ENCODE measurements at places on chromosomes 5 and 9.

- no peak for DNase-seq
These were observed 4.1 kb downstream of the MRPS2 start for GRCh38 chr9:135504262-135505243.

DNA sequence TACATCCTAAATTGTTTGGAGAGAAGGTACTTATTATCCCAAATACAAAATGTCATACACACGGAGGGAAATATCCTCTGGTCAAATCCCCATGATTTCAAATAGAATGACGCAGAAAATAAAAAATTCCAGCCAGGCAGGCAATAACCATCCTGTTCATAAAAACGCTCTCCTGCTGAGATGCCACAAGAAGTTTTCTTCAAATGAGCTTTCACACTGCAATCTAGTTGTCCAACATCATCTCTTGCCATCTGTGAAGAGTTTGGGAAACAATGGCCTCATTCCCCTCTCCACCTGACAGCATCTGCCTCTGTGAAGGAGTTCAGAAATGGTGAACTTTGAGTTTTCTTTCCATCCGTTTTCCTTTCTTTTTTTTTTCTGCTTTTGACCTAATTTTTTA lies 83.3 kb upstream of the SLC30A5 start:
- DNase-seq, result no peak

- DNase-seq, result no peak
These were observed 20.5 kb downstream of the EQTN start for GRCh38 chr9:27276193-27277030.

DNA sequence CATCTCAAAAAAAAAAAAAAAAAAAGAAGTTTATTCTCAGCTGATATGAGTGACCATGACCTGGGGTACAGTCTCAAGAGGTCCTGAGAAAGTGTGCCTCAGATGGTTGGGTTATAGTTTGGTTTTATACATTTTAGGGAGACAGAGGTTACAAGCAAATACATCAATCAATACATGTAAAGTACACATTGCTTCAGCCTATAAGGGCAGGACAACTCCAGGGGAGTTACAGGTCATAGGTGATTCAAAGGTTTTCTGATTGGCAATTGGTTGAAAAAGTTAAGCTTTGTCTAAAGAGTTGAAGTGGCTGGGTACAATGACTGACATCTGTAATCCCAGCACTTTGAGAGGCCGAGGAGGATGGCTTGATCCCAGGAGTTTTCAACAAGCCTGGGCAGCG lies 2.3 kb upstream of the GMCL2 start:
- DNase-seq, result no peak

DNA sequence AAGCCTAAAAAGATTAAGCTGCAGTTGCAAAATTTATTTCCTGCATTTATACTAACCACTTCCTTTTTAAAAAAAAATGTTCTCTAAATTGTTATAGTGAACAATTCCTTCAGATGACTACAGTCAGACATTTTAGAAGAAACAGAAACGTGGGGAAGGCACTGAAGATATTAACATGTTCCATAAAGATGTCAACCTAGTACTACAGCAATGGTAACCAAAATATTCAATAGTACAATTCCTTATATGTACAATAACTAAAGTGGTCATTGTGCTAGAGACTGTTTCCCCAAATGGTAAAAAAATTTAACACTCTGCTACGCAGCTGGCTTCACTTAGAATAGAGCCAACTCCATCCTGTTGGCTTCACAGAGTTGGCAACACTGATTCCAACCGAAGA lies 97.7 kb downstream of the FNBP1 start:
- no peak for DNase-seq

GRCh38 chr5:168773226-168773625 lies 194.1 kb upstream of the PANK3 start:
- DNase-seq, result no peak

DNA sequence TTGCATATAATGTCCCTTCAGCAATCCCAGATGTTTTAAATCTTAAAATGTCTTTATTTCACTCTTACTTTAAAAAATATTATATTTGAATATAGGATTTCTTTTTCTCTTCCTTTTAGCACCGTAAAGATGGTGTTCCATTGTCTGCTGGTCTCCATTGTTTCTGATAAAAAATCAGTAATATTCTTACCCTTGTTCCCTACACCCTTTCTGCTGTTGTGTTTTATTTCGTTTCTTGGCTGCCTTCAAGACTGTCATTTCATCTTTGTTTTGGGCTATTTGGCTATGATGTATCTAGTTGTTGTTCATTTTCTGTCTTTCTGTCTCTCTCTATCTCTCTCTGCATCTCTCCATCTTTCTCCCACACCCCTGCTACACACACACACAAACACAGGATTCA lies 197.9 kb downstream of the IRX2 start:
- DNase-seq, result no peak

- no peak for DNase-seq
These were observed 299.3 kb downstream of the ENC1 start for GRCh38 chr5:74341221-74341620.

DNA sequence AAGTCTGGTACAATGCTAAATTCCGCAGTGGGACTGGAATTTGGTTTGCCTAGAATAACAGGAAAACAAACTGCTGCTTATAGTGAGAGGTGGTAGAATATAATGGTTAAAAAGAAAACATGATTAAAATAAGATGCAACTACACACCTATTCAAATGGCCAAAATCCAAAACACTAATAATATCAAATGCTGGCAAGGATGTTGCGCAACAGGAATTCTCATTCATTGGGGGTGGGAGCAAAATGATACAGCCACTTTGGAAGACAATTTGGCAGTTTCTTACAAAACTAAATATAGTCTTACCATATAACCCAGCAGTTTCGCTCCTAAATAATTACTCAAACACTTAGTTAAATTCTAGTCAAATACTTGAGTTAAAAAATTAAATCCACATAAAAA lies 50.8 kb upstream of the TPD52L3 start:
- DNase-seq, result no peak

GRCh38 chr5:39587675-39588074 lies 162.9 kb upstream of the DAB2 start:
- no peak for DNase-seq

DNA sequence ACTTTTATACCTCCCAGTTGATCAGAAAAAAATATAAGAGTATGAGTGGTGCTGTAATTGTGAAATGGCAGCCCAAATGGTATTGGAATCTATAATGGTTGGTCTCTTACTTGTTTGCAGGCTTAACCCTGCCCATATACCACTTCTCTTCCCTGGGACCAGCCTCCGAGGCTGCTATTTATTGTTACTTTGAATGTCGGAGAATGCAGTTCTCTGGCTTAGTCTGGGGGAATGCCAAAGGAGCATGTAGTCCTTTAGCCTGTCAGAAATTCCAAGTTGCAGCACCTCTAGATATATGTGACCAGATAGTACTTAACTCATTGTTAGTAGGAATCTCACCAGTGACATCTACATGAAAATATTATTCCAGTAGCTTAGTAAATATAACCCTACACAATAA lies 47.5 kb downstream of the SLC44A1 start:
- no peak for DNase-seq

DNA sequence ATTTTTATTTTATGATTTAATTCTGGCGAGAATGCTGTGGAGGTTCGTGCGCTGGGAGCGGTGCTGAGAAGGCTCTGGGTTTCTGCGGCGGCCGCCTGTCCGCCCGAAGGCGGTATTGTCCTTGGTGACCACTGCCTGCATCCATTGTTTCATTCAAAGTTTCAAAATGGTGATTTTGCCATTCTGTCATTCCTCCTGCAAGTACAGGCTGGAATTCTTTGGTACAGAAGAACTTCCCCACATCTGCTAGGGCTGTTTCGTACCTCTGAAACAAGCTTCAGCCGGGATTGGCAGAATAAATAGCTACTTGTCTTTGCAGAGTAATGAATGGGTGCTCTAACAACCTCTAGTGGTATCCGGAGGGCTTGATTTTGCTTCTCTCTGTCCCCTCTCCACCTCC lies 112.6 kb upstream of the CACNA1B start:
- no peak for DNase-seq

DNA sequence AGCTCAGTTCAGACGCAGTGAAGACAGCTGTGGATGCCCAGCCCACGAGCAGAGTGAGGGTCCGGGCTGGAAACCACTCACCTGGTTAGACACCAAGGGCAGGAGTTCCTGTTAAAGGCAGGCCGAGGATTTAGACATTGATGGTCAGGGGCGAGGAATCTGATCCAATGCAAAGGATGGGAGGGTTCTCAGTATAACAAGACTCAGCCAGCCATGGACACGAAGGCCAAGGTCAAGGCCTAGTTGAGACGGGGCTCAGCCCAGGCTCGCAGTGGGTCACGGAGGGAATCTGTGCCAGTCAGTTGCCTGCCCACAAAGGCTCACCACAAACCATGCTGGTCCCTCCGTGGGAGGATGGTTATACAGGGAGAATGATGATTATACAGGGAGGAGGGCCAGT lies 63.3 kb upstream of the FCN1 start:
- no peak for DNase-seq

DNA sequence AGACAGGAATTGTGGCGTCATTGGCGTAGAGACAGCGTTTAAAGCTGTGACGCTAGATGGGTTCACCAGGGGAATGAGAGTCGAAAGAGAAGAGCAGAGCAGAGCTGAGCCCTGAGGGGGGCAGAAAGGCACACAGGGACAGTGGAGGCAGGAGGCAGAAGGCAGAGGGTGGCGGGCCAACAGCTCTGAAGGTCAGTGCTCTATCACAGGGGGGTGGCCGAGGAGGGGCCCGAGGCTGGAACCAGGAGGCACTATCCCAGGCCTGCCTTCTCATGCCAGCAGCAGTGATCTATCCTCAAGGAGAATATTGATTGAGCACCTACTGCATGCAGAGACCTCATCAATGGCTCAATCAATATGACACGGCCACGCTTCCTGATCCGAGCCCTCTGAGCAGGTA lies 132.4 kb downstream of the KCNIP1 start:
- no peak for DNase-seq

- DNase-seq, result no peak
These were observed 66.5 kb downstream of the COL27A1 start for GRCh38 chr9:114221706-114222465.

GRCh38 chr5:170361616-170362015 lies 27.6 kb downstream of the KCNMB1 start:
- DNase-seq, result no peak

DNA sequence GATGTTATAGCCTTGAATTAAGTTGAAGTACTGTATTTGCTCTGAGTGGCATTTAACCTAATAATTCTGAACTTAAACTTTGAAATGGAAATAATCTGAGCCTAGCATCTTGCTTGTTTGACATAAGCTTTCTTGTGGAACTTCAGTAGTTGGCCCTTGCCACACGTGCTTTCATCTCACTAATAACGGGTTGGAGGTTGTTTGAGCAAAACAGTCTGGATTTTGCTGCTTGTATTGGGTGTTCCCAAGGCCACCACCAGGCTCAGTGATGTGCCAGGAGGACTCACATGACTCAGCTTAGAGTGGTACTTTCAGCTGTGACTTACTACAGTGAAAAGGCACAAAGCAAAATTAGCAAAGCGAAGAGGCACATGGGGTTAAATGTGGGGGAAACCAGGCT lies 35.7 kb downstream of the SECISBP2 start:
- DNase-seq, result no peak

All from T-helper 22 cell (primary cell).